ENCODE measurements at places on chromosomes 5 and 9.

- no peak for DNase-seq
Measured at GRCh38 chr9:133429641-133430161, 7.5 kb downstream of the ADAMTS13 start.

DNA sequence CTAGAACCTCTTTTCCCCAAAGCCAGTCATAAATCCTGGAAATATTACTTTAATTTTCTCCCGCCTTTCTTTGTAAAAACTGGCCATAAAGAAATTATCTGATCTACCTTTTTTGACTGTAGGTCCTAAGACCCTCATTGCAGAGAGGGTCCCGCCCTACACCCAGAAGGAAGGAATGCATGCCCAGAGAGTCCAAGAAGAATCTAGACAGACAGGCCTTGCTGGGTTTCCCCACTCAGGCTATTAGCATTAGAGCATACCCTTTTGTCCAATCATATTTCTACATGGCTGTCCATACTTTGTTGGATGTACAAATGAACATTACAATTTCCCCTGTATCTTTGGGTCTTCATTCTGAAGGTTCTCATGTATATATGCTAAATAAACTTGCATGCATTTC is 1.9 kb upstream of the ATG10 start:
- no peak for DNase-seq

DNA sequence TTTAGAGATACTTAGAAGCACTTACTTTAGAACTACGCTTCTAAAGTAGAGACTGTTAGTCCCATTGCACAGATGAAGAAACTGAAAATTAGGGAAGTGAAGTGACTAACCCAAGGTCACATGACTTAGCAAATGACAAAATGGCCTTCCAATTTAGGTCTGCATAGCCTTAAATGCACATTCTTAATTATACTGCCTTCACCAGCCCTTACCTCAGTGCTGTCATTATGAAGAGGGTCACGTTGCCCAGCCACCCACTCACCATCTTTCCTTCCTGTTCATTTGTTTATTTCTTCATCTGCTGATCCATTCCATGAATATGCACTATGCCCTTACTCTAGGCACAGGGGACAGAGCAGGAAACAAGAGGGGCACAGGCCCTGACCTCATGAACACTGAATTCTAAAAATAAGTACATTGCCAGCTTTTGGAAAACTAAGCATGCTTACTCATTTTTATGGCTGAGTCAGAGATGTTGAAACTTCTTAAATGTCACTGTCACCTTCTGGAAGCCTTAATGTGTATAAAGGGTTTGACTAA is 8.6 kb downstream of the HAVCR2 start:
- DNase-seq: no peak

DNA sequence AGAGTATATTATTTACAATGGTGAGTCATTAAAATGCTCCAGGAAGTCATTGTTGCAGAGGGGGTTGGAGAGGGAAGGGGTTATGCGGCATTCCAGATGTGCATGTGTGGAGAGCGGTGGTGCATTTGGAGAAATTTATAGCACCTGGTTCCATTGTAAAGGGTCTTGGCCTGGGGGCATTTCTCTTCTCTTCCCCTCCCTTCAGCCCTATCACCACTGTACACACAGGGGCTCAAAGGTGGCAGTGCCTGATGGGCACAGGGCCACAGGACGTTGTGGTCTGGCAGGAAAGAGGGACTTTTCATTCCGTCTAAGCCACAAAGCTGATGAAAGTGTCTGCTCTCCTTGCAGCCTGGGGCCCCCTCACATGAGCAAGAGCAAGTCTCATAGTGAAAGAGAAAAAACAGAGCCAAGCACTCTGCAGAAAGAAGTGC is 442.4 kb upstream of the ZNF462 start:
- peak; percentile 54 for DNase-seq

Data from hematopoietic multipotent progenitor cell treated with erythropoietin and hydrocortisone succinate and interleukin-3 and kit ligand, for 8 days (in vitro differentiated cells).